ENCODE measurements at places on chromosomes 5 and 9.

GRCh38 chr5:123875561-123876275 lies 363.7 kb downstream of the CSNK1G3 start:
- no peak for DNase-seq

GRCh38 chr5:108561416-108562204 lies 179.7 kb upstream of the FBXL17 start:
- no peak for DNase-seq

- DNase-seq: no peak
Observed at GRCh38 chr5:82719368-82719767, 357.8 kb downstream of the TMEM167A start.

DNA sequence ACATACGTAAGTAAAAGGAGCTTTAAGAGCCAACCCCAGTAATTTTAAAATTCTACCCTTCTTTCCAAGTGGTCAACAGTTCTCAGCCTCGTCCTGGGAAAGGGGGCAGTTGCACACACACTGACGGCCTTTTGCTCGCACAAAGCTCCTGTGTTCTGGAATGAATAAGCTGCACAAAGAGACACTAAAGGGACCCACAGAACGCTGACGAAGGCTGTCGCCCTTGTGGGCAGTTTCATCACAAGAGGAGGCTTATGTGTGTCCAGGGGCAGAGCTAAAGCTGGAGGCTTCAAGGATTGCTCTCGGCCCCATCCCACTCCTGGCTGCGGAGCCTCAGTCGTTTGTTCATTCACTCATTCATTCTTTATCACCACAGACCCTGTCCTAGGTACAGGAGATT lies 67.0 kb upstream of the NEK6 start:
- no peak for DNase-seq

GRCh38 chr5:116475338-116475737 lies 99.3 kb downstream of the SEMA6A start:
- DNase-seq: no peak

- DNase-seq: no peak
Observed at GRCh38 chr9:78014776-78015175, 16.8 kb downstream of the GNAQ start.

GRCh38 chr5:11946317-11946716 lies 42.1 kb upstream of the CTNND2 start:
- no peak for DNase-seq

GRCh38 chr9:98227883-98228282 lies 27.6 kb downstream of the TBC1D2 start:
- no peak for DNase-seq

GRCh38 chr9:133862585-133863256 lies 124.6 kb upstream of the SARDH start:
- no peak for DNase-seq

DNA sequence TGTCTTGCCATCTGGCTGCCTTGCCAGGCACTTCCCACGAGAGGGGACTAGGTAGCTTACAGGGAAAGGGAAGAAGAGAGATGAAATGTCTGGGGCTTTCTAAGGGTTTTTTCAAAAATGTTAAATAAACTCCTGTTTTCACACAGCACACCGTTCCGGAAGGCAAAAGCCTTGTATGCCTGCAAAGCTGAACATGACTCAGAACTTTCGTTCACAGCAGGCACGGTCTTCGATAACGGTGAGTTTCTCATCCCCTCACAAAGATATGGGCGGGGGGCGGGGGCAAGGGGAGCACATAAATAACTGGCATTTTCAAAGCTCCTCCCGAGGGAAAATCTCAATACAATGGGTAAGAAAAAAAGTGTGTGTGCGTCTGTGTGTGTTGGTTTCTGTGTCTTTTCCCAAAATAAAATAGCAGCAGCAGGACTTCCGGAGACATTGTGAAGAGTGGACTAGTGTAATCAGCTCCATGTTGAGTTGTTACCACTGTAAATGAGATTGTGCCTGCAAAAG lies 189.6 kb downstream of the NR3C1 start:
- no peak for DNase-seq

DNA sequence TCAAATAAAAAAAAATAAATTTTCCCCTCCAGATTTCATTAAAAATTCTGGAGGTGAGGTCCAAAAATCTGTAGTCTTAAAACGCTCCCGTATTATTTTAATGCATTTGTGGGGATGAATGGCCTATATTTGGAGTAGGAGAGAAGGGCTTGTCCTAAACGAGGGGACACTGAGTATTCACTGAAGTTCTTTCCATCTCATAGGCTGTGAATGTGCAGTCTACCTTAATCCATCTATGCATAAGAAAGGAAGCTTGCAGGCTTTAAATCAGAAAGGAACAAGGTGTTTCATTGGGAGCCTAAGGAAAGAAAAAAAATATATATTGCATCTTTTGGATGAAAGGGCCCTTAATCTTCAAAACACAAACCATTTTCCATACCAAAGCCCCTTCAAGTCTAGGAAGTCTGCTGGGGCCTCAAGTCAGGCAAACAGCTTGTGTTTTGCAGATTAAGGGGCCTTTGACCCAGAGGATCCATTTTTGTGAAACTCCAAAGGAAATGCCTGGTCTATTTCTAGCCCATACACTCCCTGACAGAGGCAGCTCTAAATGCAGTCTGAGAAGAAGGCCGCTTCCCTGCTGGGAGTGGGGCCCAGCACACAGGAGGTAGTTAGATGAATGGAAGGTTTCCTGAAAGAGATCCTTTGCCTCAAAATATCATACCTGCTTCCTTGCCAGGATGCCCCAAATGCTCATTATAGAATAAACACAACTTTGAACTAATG lies 35.6 kb downstream of the BRINP1 start:
- DNase-seq: no peak

- no peak for DNase-seq
Observed at GRCh38 chr9:83930881-83931280, 9.6 kb upstream of the KIF27 start.

Data from ovary (tissue), 10 donors.